ENCODE measurements at places on chromosomes 5 and 9.

DNA sequence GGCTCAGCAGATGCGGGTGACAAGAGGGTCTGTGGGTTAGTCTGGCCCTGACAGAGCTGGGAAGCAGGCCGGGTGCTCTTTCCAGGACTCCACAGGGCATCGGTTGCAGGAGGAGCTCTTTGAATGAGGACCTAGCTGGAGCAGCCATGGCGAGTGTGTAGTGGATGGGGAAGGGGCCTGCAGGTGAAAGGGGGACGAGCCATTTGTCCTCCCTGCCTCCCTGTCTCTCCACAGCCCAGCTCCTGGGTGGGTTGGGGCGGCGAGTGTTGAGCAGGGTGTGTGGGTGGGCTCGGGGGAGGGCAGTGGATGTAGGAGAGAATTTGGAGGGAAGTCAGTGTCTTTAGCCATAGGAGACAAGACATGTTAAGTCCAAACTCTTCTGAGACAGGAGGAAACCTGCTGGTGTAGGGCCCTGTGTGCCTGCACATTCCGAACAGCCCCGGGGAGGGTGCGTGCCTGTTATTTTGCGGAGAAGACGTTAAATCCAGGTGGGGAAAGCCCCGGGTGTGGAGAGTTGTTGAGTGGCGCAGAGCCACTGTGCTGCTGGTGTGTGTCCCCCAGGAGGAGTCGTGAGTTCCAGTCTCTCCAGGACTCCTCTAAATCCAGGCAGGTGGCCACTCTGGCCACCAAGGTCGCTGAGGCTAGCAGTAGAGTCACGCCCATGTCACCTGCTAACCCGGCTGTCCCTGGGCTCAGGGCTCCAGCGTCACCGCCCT lies 73.6 kb downstream of the PSMB7 start:
- DNase-seq = no peak

DNA sequence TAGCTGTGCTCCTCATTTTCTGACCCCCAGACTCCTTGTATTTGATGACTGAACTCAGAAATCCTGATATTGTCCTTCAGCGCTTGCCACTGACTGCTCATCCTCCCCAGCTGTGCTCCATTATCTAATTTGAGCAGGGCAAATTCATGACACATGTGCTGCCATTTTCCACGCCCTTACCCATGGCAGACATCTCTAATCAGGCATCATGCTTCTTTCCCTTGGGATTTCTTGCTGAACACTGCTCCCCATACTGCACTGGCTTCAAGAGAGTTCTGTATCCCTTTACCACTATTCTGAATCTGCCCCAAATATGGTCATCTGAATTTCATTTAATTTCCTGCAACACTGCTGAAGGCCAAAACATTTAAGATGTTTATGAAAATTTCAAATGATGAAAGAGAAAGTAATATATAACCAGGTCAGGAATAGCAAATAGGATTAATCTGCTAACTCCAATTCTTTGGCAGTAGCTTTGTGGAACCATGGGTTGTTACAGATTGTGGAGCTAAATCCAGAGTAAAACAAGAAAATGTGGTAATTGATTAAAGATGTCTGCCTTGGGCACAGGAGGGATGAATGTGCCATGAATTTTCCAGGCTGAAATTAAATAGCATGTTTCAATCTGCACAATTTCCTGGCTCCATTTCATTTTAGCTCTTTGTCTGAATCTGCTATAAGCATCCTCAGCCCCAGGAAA lies 93.6 kb downstream of the CYFIP2 start:
- DNase-seq = no peak

DNA sequence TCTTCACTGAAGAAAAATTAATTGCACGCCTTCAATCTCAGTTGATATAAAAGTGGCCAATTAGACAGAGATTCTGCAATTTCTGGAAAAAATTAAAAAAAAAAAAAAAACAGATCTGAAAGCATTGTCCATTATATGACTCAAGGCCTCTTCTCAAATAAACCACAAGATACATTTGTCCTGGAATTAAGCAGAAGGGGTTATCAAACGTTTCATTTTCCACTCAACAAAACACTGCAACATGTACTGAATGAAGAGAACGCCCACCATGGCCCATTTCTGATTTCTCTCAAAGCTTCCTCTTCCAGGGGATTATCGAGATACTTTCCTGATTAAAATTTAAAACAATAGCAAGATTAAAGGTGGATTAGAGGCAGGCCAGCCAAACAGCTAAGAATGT lies 5.8 kb upstream of the PAPPA start:
- no peak for DNase-seq

- no peak for DNase-seq
Observed at GRCh38 chr9:116144038-116144437, 9.6 kb upstream of the PAPPA start.

DNA sequence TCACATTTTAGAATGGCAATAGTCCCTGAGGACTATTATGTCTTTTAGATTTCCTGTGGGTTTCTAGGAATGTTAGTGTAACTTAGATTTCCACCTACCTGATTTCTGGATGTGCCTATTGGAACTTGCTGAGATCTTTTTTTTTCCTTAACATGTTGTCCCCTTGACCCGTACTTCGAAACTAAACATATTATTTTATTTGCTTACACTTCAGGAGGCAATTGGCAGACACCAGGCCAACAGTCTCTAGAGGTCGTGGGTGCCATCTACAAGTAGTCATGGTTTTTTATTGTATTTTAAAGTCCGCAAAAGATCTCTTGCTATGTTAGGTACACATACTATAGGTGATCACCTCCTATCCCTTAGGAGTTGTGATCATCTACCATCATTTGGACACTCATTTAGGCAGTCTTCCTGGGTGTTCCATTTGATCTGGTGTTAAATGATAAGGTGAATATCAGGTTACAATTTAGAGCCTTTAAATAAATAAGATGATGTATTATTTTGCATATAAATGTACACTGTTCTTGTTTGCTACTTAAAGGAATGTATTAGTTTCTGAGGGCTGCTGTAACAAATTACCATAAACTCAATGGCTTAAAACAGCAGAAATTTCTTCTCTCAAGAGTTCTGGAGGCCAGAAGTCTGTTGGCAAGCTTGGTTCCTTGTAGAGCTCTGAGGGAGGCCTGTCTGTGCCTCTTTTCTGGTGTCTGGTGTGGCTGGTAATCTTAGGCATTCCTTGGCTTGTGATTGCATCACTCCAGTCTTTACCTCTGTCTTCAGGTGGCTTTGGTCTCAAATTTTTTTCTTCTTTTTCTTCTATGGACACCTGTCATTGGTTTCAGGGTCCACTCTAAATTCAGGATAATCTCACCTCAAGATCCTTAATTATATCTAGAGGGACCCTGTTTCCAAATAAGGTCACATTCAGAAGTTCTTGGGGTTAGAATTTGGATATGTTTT lies 64.8 kb downstream of the ZCCHC7 start:
- no peak for DNase-seq

GRCh38 chr5:142816531-142817430 lies 46.6 kb downstream of the ARHGAP26 start:
- no peak for DNase-seq

DNA sequence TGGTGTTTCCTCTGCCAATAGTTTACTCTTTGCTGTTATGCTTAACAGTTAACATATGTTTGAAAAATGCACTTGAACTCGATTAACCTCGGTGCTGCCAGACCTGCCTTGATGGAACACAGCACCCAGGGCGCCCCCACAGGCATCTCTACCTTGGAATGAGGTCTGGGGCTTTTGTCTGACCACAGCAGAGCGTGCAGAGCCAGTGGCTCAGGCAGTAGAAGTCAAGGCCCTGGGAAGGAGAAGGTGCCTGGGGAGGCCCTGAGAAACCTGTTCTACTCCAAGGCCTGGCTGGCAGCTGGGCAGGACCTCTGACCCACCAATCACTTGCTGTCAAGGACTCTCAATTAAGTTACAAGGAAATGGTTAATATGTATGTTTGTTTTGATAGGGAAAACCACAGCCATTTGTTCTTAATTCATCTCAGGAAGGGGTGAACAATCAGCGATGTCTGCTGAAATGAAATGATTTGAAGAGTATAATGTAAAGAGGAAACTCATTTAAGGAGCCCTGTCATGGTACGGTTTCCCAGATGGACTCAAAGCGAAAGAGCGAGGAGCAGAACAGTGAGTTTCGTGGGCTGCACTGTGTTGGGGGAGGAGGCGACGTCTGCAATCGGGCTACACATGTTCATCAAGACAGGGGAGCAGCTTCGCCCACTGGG lies 21.9 kb downstream of the MACROH2A1 start:
- DNase-seq = peak; percentile 24

Measured in activated naive CD4-positive, alpha-beta T cell treated with anti-CD3 and anti-CD28 coated beads, Interleukin-2, amount 50 U/mL, for 16 hours (primary cell).